AG20443 (cell line): ENCODE measurements at places on chromosomes 13 and 19.

DNA sequence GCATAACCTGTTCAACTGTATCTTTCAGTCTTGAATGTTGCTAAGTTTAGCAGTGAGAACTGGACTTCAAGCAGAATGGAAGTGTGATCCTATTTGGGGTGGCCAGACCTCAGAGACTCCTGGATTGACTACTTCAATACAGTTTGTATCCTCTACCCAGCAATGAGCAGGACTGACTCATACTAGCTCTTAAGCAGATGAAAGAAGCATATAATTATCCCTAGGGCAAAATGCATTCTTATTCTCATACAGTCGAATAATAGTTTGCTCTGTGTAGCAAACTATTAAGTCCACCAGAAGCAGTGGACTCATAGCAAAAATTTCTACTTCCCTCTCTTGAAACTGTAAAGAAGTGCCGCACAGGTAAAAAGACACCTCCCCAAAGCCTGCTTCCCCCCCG lies 46.4 kb upstream of the FAM216B start:
- no peak for DNase-seq

DNA sequence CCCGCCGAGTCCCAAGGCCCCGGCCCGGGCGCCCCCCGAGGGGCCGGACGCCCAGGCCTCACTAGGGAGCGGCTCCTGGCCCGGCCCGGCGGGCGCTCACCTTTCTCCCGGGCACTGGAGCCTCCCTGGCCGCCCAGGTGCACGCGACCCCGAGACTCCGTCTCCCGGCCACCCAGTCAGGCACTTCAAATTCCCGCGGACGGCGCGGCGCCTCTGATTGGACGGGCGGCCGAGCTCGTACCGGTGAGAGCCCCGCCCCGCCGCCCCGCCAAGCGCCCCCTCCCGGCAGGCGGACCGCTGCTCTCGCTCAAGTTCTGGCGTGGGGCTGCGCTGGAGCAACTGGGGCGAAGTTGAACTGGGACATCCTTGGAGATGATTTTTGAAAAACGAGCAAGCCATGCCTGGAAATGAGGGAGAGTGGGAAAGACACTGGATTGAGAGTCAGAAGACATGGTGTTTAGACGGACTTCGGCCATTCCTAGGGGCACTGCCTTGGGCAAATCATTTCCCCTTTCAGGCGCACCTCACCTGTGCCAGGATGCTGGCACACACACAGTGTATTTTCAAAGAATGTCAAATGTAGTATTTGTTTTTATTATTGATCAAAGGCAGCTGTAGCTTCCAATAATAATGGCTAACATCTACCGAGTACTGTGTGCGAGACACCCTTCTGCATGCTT lies 485.3 kb downstream of the UQCRFS1 start:
- peak; percentile 89 for DNase-seq

DNA sequence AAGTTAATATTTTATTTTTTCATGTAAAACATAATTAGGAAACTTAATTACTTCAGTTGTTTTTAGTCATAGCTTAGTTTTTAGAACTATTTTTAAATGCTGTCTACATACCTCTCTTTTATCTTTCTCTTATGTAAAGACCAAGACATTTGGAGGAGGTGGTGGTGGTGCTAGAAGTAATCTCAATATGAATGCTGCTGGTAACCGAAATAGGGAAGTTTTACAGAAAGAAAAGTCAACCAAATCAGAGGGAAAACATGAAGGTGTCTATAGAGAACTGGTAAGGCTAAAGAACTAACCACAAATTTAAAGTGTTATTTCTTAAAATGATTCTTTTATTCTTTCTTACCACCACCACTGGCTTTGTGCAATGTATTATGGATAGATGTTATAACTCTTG lies 97.3 kb downstream of the TDRD3 start:
- no peak for DNase-seq

GRCh38 chr13:110760611-110761010 lies 47.1 kb downstream of the ING1 start:
- DNase-seq = no peak

GRCh38 chr13:49869519-49869918 lies 66.6 kb downstream of the SPRYD7 start:
- peak; percentile 45 for DNase-seq

DNA sequence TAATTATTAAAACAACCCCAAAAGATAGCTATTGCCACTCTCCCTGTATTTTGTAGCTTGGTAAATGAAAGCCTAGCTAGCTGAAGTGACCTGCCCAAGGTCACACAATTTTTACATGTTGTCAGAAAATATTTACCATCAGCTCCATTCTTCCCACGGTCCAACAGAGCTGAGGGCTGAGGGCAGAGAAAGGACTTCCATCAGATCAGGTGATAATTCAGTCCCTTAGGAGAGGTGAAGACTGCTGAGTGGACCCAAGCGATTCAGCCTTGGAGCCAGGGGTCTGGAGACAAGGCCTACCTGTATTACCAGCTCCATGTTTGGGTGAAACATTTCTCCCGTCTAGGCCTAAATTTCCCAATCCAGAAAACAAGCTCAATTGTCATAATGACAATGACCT lies 149.5 kb upstream of the TSHZ3 start:
- no peak for DNase-seq

- DNase-seq = peak; percentile 11
Observed at GRCh38 chr13:51714663-51715168, 89.2 kb downstream of the DHRS12 start.

- no peak for DNase-seq
Observed at GRCh38 chr19:2239771-2240770, 3.4 kb downstream of the SF3A2 start.
